ENCODE measurements at places on chromosomes 13 and 19.
A peak's percentile ranks its signal among the peaks of the same experiment; 100 is the strongest.

DNA sequence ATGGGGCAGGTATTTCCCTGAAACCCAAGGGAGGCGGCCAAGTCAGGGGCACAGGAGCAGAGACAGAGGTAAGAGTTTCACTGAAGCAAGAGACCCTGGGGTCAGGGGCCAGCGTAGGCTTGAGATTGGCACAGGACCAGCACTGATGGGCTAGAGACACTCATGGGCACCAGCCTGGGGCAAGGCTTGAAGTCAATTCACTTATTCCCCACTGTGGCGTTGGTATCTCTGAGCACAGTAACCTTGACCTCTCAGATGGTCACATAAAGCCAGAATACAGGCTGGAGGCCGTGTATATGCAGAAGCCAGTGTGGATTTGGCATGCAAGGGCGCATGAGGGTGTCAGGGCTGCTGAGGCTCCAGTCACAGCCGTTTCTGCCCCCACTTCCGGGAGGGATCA lies 173.5 kb upstream of the GPR12 start:
- DNase-seq, result no peak

GRCh38 chr13:75857291-75857690 lies 221.2 kb downstream of the LMO7 start:
- no peak for DNase-seq

DNA sequence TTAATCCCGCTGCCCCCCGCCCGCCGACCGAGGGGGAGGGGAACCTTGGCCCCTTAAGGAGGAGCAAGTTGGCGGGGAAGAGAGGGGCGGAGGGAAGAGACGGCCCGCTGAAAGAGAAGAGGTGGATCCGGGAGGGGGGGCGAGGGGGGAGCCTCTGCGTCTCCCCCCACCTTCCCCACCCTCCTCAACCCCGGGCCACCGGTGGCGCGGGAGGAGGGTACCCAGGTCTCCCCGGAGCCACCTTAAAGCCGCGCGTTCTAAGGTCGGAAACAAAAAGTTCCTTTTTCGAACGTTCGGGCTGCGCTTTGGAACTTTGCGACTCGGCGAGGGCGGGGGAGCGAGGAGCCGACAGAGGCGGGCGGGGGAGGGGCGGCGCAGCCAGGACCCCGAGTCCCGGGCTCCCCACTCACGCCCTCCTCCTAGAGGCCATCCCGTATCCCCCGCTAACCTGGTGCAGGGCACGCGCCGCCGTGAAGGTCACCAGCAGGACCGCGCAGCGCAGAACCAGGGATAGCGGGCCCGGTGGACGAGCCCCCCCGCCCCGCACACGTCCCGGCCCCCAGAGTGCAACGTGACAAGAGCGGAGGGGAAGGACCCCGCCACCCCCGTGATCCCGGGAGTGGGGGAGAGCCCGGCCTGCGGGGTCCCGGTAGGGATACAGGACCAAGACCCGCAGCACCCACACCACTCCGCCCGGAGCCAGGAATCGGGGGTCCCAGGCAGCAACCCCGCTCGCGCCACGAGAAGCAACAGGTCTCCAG lies 659 bp downstream of the ERF start:
- peak; percentile 80 for DNase-seq

- peak; percentile 97 for DNase-seq
Measured at GRCh38 chr13:19863323-19864023, at the start of gene ZMYM5. ZMYM5 (minus strand) TSS chr13:19863649; CDS start chr13:19852180, 11,469 bp downstream.

DNA sequence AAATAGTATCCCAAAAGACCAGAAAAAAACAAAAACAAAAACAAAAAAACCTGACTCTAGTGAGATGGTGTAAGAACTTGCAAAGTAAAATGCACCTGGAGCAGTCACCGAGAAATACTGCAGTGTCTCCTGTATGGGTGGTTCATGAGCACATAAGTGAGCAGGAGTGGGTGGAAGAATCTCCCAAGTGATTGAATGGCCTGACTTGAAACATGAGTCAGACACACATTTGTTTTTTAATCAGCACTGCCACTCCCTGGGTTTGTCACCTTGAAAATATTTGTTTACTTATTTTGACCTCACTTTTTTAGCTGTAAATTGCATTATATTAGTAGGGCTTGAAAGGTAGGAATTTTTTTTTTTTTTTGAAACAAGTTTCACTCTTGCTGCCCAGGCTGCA lies 2.0 kb downstream of the ZNF431 start:
- no peak for DNase-seq

DNA sequence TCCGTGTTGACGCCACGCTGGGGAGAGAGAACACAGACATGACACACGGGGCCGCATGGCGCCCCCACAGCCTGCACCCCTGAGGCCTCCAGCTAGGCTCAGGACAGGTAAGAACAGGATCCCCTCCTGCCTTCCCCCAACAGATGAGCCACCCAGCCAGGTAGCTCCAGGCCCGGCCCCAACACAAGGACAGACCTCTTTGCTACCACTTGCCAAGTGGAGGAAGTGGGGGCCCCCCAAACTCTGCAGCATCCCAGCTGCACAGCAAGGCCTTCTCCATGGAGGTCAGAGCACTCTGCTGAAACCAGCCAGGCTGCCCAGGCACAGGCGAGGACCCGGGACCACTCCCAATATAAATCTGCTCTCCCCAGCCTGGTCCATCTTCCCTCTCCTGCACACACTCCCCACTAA lies 31.5 kb downstream of the PEPD start:
- DNase-seq, result no peak

DNA sequence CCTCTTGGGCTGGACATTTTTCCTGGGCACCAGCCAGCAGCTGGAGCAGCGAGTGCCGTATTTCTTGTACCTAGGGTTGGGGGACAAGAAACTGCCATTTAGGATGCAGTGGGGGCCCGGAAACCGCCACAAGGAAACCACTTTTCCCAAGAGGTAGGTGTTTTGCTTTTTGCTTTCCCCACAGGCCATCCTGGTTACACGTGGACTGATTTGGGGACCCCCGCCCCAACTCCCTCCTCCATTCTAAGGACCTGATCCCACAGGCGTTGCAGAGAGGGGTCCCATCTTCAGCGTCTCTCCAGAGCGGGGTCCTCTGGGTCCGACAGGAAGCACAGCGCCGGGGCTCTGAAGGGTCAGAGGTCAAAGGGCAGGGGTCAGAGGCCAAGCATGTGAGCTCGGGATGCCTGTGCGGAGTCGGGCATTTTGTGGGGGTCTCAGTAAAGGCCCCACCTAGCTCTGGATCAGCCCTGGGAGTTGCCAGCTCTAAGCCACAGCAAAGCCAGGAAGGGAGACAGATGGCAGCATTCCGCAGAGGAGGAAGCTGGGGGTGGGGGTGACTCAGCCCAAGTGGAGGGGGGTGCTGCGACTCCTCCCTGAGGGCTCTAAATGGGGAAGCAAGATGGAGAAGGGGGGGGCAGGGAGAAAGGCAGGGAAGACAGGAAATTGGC lies 4.3 kb downstream of the ZGLP1 start:
- no peak for DNase-seq

GRCh38 chr19:38741670-38742069 lies 2.6 kb downstream of the CAPN12 start:
- no peak for DNase-seq

DNA sequence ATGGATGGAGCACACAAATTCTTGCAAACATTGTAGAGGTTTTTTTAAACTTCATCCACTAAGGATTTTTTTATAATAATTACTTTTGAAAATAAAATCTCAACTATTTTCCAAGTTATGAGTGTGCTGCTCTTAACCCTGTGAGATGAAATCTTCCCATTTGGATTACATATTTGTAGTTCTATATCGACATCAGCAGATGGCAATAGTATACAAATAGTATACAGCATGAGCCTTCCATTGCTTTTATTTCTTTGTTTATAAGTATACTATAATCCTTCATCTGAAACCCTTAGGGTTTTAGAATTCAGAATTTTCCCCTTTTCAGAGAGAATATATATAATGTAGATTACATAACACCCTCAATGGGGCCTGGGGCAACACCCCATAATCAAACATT lies 70.5 kb downstream of the GJA3 start:
- no peak for DNase-seq

GRCh38 chr13:51625555-51626345 lies 41.5 kb downstream of the WDFY2 start:
- no peak for DNase-seq

DNA sequence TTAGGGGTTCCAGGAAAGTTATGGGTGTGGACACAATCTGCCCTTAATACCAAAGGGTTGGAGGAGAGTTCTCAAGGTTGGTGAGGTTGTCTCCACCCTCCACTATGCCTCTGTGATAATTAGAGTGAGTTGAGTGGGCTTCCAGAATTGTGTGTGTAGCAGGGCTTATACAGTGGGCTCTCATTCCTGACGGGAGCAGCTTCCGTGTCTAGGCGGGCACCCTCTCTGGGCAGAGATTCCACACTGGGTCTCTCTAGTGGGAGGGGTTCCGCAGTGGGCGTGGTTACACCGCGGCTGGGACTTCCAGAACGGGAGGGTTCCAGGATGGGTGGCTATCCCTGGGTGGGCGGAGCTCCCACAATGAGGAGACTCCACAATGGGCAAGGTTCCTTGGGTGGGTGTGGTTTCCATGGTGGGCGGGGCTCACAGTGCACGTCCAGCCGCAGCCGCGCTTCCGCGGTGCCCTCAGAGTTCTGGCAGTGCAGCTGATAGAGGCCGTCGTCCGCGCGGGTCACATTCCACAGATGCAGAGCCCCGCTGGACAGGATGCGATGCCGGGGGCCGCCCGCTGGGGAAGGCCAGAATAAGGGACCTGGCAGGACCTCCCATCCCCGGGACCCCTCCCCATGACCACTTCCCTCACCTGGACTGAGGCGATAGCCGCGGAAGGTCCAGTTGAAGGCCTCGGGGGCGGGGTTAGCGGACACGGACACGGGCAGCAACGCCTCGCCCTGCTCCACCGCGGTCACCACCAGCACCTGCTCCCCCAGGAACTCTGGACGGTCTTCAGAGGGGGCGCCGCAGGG lies 8.4 kb downstream of the NPHS1 start:
- peak; percentile 72 for DNase-seq

GRCh38 chr19:2820112-2820702 lies 539 bp downstream of the ZNF554 start:
- no peak for DNase-seq

- DNase-seq, result no peak
Measured at GRCh38 chr13:45830121-45830520, 21.4 kb downstream of the SIAH3 start.

- peak; percentile 70 for DNase-seq
Measured at GRCh38 chr13:111429064-111429558, 108.7 kb downstream of the TEX29 start.

DNA sequence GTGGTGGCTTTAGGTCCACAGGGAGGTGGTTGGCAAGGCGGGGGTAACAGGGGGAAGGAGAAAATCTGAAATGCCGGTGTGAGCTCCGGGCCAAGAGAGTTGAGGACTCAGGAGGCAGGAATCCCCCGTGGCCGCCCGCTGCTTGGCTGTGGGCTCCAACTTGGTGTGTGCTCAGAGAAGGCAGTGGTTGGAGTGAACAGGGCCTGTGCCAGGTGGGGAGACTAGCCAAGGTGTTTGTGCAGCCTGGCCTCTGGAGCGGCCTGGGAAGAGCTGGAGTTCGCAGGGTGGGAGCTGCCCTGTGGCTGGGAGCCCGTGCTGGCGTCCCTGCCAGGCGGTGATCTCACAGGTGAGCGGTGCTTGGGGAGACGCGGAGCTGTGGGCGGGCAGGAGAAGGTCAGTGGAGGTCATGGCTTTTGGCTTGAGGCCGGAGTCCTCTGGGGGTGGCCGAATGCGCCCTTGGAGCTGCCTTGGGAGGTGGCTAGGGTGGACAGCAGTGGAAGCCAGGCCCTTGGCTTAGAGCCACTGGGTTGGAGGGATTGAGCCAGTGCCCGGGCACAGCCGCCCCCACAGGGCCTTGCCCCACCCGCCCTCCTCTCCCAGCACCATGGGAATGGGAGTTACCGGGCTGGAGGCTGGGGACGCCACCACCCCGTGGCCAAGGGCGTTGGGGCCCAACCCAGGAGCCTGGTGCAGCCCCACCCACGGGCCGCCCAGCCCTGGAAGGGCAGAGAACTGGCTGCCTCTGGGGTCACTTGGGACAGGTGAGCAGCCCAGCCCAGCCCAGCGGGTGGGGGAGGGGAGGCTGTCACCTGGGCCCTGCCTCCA lies 7.1 kb upstream of the CIRBP start:
- no peak for DNase-seq

- no peak for DNase-seq
Measured at GRCh38 chr19:47056411-47056810, 8.0 kb upstream of the TMEM160 start.

GRCh38 chr19:16197188-16197621 lies 506 bp upstream of the AP1M1 start:
- DNase-seq, result no peak

DNA sequence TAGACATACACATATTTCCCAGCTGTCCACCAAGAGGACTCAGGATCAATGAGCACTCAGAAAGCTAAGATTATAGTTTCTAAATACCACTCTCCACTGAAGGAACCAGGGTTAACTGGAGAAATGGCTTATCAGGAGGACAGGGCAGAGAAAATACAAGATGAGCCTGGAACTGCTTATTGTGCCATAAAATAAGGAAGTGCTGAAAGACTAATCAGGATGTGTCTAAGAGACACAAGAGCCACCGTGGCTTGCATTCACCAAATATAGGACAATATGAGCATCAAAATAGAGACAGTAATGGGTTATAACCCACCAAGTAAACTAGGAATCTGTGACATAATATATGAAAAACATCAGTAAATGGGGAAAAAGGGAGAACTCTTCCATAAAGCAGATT lies 32.8 kb downstream of the KLF12 start:
- no peak for DNase-seq

DNA sequence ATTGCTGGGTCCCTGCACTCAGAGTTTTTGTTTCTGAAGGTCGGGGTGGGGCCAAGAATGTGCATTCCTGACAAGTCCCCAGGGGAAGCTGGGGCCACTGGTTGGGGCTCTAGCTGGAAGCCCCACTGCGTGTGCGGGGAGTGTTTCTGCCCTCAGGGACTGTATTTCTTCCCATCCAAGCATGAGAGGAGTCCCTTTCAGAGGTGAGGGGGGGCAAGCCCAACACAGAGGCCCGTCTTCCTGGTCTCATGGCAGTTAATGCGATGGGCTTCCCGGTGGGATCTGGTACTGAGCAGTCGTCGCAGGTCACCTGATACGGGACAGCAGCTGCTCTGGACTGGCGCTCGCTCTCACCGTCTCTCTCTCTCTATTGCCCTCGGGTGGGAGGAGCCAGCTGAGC lies 50.4 kb downstream of the GPR12 start:
- no peak for DNase-seq

- DNase-seq, result no peak
Measured at GRCh38 chr19:14528419-14529253, 758 bp upstream of the TECR start.

- no peak for DNase-seq
Measured at GRCh38 chr13:30972888-30973377, 40.5 kb downstream of the TEX26 start.

- no peak for DNase-seq
Measured at GRCh38 chr13:22126433-22127021, 455.7 kb downstream of the FGF9 start.

DNA sequence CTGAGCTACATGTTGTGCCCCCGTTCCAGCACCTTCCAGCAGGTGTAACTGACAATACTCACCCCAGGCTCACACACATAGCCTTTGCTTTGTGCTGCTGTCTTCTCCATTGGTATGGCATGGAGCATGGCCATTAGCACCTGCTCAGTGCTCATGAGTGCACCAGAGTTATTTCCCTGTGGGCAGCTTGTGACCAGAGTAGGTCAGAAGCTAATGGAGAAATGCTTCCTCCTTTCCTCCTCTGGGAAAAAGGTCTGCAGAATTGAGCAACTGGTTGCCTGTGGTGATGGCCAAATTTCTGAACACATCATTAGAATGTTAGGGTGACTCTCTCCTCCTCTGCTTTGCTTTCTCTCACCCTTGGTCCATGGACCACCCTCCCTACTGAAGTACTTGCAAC lies 344.5 kb upstream of the TMTC4 start:
- no peak for DNase-seq

GRCh38 chr13:49503951-49504350 lies 8.2 kb downstream of the PHF11 start:
- DNase-seq, result no peak
